Sigmoid colon (tissue), 7 donors: ENCODE measurements at places on chromosomes 4 and X.

GRCh38 chr4:33381816-33382215 is 2661.6 kb downstream of the PCDH7 start:
- no peaks in the 10 kb centered on the region for H3K27me3 ChIP-seq
- H3K27ac ChIP-seq: no peak overlapping the region
- H3K36me3 ChIP-seq: no peaks in the 10 kb centered on the region

- no peak overlapping the region for H3K4me3 ChIP-seq
- no peaks in the 10 kb centered on the region for H3K36me3 ChIP-seq
- DNase-seq: no peak
- no peaks in the 10 kb centered on the region for H3K27me3 ChIP-seq
Observed at GRCh38 chrX:54909941-54910340, 10.7 kb upstream of the TRO start.

GRCh38 chr4:158809611-158810486 is 41.0 kb downstream of the FNIP2 start:
- H3K4me3 ChIP-seq: no peak overlapping the region
- DNase-seq: no peak
- H3K27ac ChIP-seq: peak overlapping the region; percentile 86
- no peaks in the 10 kb centered on the region for H3K27me3 ChIP-seq
- no peaks in the 10 kb centered on the region for H3K36me3 ChIP-seq
- H3K4me1 ChIP-seq: peaks cover 80% of the 10 kb centered on the region

DNA sequence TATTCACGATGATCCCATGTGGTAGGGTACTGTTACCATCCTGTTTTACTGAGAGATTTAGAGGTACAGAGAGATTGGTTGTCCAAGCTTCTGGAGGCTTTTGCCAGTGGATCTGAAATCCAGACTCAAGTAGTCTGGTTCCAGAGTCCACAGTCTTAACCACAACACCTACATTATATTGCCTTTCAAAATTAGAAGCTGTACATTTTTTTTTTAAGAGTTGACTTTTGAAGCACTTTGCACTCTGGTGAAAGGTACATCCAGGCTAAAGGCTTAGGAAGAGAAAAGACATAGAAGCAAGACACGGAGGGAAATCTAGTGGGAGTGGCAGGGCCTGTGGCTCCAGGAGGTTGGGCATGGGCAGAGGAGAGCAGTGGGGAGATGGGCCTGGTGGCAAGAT is 122.1 kb downstream of the AFF1 start:
- H3K36me3 ChIP-seq: no peaks in the 10 kb centered on the region
- peaks cover 95% of the 10 kb centered on the region for H3K4me1 ChIP-seq
- no peak for DNase-seq
- no peaks in the 10 kb centered on the region for H3K27me3 ChIP-seq

DNA sequence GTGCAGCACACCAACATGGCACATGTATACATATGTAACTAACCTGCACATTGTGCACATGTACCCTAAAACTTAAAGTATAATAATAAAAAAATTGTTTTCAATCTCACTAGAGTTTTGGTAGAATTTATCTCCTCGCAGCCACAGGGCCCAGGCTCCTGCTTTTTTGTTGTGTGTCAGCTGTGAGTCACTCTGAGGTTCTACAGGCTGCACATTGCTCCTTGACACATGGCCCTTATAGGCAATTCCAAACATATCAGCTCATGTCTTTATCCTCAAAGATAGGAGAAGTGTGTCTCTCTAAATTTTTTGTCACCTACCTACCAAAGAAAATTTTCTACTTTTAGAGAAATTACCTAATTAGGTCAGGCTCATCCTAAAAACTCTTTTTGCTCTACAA is 252.1 kb upstream of the ADGRL3 start:
- H3K4me3 ChIP-seq: no peak overlapping the region
- H3K27me3 ChIP-seq: no peaks in the 10 kb centered on the region
- H3K36me3 ChIP-seq: no peaks in the 10 kb centered on the region

GRCh38 chr4:3322059-3322550 is 29.3 kb downstream of the RGS12 start:
- peaks cover 13% of the 10 kb centered on the region for H3K36me3 ChIP-seq
- H3K27ac ChIP-seq: peak overlapping the region; percentile 21
- no peak overlapping the region for H3K4me3 ChIP-seq
- H3K4me1 ChIP-seq: no peaks in the 10 kb centered on the region

DNA sequence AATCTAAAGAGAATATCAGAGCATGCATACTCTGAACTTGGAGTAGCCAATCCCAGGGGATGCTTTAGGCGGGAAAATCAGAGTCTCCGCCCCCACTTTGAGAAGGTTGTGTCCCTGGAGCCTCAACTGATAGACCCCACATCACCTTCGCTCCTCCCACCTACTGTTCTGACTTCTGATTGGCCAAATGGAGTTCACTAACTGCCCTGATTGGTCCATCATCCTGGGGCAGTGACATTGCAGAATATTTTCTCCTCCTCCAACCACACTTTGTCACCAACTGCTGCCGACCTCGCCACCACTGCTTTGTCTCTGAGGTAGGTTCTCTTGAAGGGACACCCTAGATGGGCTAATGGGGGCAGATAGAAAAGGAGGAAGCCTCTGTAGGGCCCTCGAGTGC is 22.7 kb upstream of the SPACA5B start:
- H3K4me3 ChIP-seq: no peak overlapping the region
- no peak for DNase-seq
- no peaks in the 10 kb centered on the region for H3K4me1 ChIP-seq
- H3K36me3 ChIP-seq: no peaks in the 10 kb centered on the region
- no peaks in the 10 kb centered on the region for H3K27me3 ChIP-seq

DNA sequence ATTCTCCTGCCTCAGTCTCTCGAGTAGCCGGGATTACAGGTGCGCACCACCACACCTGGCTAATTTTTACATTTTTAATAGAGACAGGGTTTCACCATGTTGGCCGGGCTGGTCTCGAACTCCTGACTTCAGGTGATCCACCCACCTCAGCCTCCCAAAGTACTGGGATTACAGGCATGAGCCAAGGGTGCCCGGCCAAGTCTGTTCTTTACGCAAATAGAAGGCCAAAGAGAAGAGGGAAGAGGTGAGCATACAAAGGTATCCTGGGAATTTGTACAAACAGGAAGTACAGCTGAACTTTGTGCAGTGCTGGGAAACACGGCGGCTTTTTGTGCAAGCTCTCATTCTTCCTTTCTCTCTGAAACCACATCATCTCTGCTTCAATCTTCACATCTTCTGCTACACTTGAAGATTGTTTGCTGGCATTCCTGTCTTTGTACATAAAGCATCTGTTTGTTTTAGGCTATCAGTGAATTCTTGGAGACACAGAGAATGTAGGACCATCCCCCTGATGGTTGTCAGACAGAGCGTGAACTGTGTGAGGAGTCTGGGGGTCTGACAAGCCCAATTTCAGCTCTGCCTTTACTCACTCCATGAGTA is 71.9 kb upstream of the PRSS48 start:
- peaks cover 51% of the 10 kb centered on the region for H3K4me1 ChIP-seq
- no peak overlapping the region for H3K4me3 ChIP-seq
